Mesothelial cell of epicardium (in vitro differentiated cells): ENCODE measurements at places on chromosomes 7 and 10. TPM values are rescaled to one million over a fixed set of nuclear protein-coding genes. Genes with fewer than 3 reads are reported as not detected.

Gene SUN1
- 199 to 201 TPM (median 200 TPM) in 3 replicates for total RNA-seq

- no peak for DNase-seq
- H3K4me1 ChIP-seq, result peaks cover 10% of the 10 kb centered on the region
- H3K36me3 ChIP-seq, result no peaks in the 10 kb centered on the region
- H3K4me3 ChIP-seq, result no peak overlapping the region
Measured at GRCh38 chr10:92822060-92822634, 26.2 kb upstream of the EXOC6 start.

DNA sequence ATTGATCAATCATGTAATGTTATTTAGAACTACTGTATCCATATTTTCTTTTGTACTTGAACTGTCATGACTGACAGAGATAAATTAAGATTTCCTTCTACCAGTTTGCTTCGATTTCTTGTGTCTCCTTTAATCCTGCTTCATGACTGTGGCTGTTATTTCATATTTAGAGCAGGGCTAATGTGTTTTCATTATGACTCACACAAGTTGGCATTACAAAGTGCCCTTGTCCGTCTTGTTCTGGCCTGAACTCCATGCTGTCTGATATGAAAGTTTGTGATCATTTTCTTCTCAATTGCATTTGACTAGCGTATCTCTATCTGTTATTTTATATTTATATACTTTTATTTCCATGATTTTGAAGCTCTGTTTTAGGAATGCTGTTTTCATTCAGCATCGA lies 344.1 kb upstream of the PRKCQ start:
- H3K4me3 ChIP-seq, result no peak overlapping the region
- no peak for DNase-seq
- no peaks in the 10 kb centered on the region for H3K36me3 ChIP-seq
- H3K27me3 ChIP-seq, result peaks cover 46% of the 10 kb centered on the region
- no peak overlapping the region for H3K27ac ChIP-seq

DNA sequence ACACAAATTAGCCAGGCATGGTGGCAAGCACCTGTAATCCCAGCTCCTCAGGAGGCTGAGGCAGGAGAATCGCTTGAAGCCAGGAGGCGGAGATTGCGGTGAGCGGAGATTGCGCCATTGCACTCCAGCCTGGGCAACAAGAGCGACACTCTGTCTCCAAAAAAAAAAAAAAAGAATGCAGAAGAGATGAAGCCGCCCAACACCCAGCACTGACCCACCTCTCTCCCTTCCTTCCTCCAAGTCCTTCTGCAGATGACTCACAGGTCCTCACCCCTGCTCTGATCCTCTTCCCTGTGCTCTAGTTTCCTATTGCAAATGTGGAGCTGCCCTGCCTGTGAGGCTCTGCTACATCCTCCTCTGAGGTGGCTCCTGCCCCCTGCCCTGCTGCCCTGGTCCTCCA lies 22.0 kb upstream of the OPALIN start:
- no peak for DNase-seq
- no peak overlapping the region for H3K27ac ChIP-seq
- peaks cover 4% of the 10 kb centered on the region for H3K27me3 ChIP-seq
- H3K4me3 ChIP-seq, result no peak overlapping the region

- no peaks in the 10 kb centered on the region for H3K27me3 ChIP-seq
- no peaks in the 10 kb centered on the region for H3K4me1 ChIP-seq
- H3K4me3 ChIP-seq, result no peak overlapping the region
- DNase-seq, result no peak
- no peak overlapping the region for H3K27ac ChIP-seq
Measured at GRCh38 chr7:143171697-143172096, 11.5 kb upstream of the TAS2R39 start.

DNA sequence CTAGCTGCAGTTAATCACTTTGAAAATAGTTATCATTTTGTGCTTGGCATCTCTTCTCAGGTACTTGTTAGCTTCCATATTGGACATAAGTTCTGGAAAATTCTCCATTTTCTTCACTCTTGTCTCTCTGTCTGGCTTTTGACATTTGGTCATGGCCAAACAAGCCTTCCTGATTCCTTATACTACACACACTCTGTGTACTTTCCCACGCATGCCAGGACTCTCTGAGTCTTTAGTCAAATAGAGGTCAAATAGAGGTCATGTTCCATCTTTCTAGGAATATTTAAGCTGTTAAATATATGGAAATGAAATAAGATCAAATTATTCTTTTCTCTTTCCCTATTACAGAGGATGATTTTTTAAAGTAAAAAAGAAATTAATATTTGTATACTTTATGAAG lies 235.5 kb upstream of the PLXDC2 start:
- DNase-seq, result no peak
- no peaks in the 10 kb centered on the region for H3K27me3 ChIP-seq
- peaks cover 15% of the 10 kb centered on the region for H3K4me1 ChIP-seq

Gene GIMAP5
- total RNA-seq, result not detected in 3 replicates

DNA sequence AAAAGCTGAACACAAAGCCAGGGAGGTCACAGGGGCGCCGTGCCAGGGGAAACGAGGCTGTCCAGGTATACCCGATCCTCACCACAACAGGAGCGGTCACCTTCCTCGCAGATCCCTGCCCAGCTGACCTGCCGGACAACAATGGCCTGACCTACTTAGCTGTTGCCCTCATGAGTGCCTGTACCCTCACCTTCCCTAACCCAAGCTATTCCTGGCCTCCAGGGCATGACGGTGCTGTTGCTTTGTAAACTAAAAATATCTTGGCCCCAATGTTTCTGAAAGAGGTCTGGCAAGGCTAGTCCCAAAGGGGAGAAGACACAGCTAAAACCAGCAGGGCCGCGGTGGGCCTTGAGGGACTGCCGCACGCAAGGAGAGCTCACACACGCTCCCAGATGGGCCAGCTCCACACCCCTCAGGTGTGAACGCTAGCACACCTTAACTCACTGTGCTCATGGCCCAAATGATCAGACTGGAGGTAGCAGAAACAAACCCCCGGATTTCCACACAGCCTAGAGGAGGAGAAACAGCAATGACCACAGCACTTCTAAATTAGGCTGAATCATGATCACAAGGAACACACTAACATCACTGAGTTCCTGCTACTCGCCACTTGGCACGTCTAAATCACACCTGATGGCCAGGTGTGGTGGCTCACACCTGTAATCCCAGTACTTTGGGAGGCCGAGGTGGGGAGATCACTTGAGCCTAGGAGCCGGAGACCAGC lies 66.3 kb upstream of the CYTH3 start:
- peak overlapping the region; percentile 33 for H3K27ac ChIP-seq
- H3K4me3 ChIP-seq, result no peak overlapping the region
- H3K27me3 ChIP-seq, result no peaks in the 10 kb centered on the region
- peaks cover 15% of the 10 kb centered on the region for H3K36me3 ChIP-seq
- H3K4me1 ChIP-seq, result no peaks in the 10 kb centered on the region

Gene TRPV6
- 4.2 to 5.7 TPM (median 5.6 TPM) in 3 replicates for total RNA-seq

Gene IQCE
- total RNA-seq, result 26.6 to 29.6 TPM (median 26.6 TPM) in 3 replicates

Gene IL6
- 1.1 to 1.7 TPM (median 1.4 TPM) in 3 replicates for total RNA-seq

Gene RBP3
- not detected in 3 replicates for total RNA-seq

- peak overlapping the region; percentile 37 for H3K27ac ChIP-seq
- peaks cover 12% of the 10 kb centered on the region for H3K4me1 ChIP-seq
- no peak overlapping the region for H3K4me3 ChIP-seq
- peaks cover 12% of the 10 kb centered on the region for H3K27me3 ChIP-seq
Measured at GRCh38 chr10:128908099-128908498, 558.9 kb upstream of the MGMT start.

Gene TMEM270
- total RNA-seq, result not detected in 3 replicates

DNA sequence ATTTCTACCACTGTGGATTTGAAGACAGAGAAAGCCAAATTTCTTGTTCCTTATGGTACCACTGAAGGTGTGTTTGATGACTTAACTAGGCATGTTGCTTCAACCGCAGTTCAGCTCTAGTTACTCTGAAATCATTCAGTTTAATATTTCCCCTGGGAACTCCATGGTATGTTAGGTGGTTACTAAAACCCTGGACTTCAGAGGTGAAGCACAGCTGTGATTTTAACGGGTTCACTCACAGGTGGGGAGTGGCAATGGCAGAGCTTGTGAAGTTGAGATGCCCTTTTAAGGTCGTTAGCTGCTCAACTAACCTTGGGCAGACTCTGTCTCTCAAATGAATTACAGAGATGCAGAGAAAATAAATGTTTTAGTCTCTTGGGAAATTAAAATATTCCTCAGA lies 163.6 kb upstream of the PHYHIPL start:
- no peak for DNase-seq
- H3K4me3 ChIP-seq, result no peak overlapping the region
- no peaks in the 10 kb centered on the region for H3K36me3 ChIP-seq
- no peaks in the 10 kb centered on the region for H3K27me3 ChIP-seq

Gene NKX1-2
- not detected in 3 replicates for total RNA-seq

DNA sequence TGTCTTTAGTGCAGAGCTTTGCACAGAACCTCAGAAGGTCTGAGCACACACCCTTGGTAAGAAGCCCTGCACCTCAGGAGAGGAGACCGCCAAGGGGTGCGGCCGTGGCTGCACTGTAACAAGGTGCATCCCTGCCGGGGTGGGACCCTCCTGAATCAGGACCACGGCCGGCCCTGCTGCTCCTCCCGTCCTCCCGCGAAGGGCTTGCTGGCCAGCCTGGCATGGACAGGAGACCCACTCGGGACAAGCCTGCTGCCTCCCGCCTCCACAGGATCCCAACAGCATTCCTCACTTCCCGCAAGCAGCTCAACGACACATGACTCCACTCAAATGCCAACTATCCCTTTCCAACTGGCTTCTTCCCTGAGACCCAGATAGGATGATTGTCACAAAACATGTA lies 12.8 kb downstream of the WDR86 start:
- peak overlapping the region; percentile 50 for H3K27ac ChIP-seq
- no peak for DNase-seq

DNA sequence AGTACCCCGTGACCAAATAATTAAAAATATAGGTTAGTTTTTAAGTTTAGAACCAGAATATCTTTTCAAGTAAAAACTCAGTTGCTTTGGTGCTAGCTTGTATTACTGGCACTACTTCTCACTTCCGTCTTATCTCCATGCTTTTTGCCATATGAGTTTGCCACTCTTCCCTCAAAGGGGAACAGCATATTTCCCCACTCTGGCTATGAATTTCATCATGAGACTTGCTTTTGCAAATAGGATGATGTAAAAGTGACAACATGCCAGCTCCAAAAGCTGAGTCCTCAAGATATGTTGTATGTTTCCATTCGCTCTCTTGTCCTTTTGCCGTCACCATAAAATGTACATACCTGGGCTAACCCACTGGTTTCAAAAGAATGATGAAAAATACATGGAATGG lies 178.1 kb upstream of the SEMA3A start:
- no peak overlapping the region for H3K27ac ChIP-seq
- no peak for DNase-seq
- H3K27me3 ChIP-seq, result no peaks in the 10 kb centered on the region

DNA sequence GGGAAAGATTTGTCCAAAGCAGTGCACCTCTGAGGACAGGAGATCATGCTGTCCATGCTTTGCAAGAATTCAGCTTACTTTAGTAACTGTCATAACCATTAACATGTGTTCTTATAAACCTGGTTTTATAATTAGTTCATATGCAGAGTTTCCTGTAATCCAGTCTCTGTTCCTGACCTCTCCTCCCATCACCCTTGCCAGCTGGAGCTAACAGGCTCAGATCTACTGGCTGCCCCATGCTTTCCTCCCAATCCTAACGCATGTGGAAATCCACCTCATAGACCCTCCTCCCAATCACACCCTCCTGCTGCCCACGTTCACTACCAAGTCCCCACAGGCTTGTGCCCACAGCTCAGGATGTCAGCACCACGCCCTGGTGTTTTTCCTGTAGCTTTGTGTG lies 45.3 kb upstream of the PFKP start:
- H3K27me3 ChIP-seq, result peaks cover 33% of the 10 kb centered on the region
- H3K4me1 ChIP-seq, result no peaks in the 10 kb centered on the region
- no peak overlapping the region for H3K27ac ChIP-seq
- DNase-seq, result no peak

GRCh38 chr7:41774966-41775365 lies 72.1 kb upstream of the INHBA start:
- H3K4me3 ChIP-seq, result no peak overlapping the region
- no peaks in the 10 kb centered on the region for H3K36me3 ChIP-seq
- no peaks in the 10 kb centered on the region for H3K4me1 ChIP-seq
- no peak for DNase-seq

Gene FAM180A
- not detected in 3 replicates for total RNA-seq

DNA sequence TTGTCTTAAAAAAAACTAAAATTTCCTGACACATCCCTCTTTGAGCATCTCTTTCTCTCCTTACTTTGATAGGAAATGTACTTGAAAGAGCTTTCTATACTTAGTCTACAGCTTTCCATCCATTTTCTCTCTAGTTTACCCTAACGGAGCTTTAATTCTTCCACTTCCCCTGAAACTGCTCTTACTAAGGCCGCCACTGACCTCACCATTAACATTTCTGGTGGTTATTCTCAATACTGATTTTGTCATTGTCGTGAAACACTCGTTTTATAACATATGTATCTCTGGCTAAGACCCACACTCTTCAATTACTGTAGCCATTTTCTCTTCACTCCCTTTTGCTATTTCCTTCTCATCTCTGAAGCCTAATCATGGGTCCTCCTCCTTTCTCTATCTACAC lies 262.0 kb upstream of the FERD3L start:
- DNase-seq, result no peak
- peaks cover 7% of the 10 kb centered on the region for H3K4me1 ChIP-seq
- H3K4me3 ChIP-seq, result no peak overlapping the region
- H3K27me3 ChIP-seq, result no peaks in the 10 kb centered on the region
- no peaks in the 10 kb centered on the region for H3K36me3 ChIP-seq

Gene NEUROG3
- total RNA-seq, result not detected in 3 replicates

Gene CCT6A
- 124 to 130 TPM (median 127 TPM) in 3 replicates for total RNA-seq
